T-helper 2 cell (primary cell): ENCODE measurements at places on chromosomes 7 and 10.

- no peak for DNase-seq
Observed at GRCh38 chr7:41052201-41052600, 650.7 kb downstream of the INHBA start.

DNA sequence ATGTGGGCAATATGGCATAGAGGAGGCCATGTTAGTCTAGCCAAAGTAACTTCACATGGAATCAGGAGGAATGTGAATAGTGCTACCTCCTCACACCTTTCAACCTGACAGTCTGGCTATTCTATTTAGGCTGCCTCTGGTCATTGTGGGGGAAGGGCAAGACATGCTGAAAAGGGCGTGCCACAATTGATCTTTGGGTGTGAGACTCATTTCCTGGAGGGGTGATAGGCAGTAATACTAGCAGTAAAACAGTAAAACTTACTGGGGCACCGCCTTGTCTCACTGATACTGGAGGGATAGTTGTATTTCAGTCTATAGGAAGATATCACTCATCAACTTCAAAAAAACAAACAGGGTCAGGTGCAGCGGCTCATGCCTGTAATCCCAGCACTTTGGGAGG, 88.7 kb downstream of the TMEM168 start:
- DNase-seq = no peak

DNA sequence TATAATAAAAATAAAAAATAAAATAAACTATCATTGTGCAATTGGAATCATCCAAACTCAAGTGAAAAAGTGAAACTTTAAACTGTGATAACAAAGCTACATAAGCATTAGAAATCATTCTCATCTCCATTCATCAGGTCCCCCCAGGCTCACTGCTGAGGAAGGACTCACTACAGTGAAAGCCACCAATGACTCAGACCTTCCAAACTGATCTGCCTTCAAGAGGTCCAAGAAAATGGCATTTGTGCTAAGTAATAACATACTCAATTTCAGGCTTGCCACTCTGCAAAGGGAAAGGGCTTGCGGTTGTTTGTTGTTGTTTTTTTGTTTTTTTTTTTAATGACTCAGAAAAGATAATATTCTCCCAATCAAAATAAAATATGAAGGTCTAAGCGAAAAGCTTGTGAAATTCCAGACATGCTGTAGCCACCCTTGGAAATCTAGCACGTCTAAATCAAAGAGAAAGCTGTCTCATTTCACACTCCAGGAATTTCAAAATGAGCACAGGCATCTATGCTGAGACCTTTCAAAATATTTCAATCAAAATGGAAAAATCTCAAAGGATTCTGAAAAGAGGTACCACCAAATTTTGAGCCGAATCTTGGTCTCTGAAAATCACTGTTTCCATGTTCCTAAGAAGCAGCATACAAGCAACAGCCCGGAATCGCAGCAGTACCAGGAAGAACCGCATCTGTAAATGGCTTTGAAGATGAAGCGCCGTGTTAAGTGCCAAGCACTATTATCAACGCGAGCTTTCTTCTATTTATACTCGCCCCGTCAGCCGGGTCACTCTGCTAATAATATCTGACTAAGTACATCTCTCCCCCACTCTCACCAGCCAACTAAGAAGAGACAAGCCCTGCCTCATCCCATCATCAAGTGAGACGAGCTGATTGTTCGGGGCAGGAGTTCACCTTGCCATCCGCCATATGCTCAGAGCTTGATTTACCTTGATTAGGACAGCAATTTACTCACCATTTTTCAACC, 13.5 kb downstream of the SFMBT2 start:
- no peak for DNase-seq

GRCh38 chr7:359766-360361, 69.9 kb downstream of the FOXL3 start:
- no peak for DNase-seq
